ENCODE measurements at places on chromosomes 4 and X. TPM values are rescaled to one million over a fixed set of nuclear protein-coding genes. Genes with fewer than 3 reads are reported as not detected.

Gene SSX4B
- 0.11 TPM for total RNA-seq

Gene HTRA3
- not detected for total RNA-seq

Gene CTAG1A
- not detected for total RNA-seq

Gene HS6ST2
- total RNA-seq, result not detected

Gene MAGEA12
- total RNA-seq, result not detected

Gene PAGE4
- total RNA-seq, result not detected

Gene OTUD4
- total RNA-seq, result 9.0 TPM

Gene UGT2A3
- not detected for total RNA-seq

Gene ZRSR2
- 3.7 TPM for total RNA-seq

Gene GNRHR
- not detected for total RNA-seq

Gene NCAPG
- 54.1 TPM for total RNA-seq

Gene SRPX
- total RNA-seq, result 13.4 TPM

Gene CYP2U1
- total RNA-seq, result 9.3 TPM
